ENCODE measurements at places on chromosomes 6 and 20.

DNA sequence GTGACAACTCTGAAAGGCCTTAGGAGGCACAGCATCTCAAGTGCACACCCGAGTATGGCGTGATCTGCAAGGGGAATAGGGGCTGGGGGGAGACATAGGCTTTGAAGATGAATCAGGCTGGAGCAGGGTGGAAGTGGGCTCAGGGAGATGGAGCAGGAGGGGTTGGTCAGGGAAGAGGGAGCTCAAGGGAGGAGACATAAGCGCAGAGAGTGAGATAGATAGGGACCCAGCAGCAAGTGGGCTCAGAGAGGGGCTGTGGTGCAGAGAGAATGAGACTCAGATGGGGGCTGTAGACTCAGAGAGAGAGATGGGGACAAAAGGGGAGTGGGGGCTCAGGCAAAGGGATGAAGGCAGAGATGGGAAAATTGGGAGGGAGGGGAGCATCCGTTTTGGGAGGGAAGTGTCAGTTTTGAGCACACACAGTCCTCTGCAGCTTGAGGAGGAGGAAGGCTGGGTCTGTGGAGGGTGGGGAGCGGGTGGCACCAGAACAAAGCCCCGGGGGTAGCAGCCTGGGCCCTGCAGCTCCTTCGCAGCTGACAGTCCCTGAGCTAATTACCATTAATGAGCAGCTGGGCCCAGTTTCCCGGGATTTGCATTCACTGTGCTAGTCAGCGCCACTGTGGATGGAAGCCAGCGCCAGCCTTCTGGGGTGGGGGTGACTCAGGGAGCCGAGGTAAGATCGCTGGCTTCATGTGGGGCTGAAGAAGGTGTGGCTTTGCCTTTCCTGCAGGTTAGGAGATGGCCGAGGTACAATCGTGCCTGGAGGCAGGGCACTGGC is 18.7 kb downstream of the SRXN1 start:
- no peak for DNase-seq

GRCh38 chr6:30884521-30885480 is 482 bp downstream of the DDR1 start:
- DNase-seq, result peak; percentile 35

DNA sequence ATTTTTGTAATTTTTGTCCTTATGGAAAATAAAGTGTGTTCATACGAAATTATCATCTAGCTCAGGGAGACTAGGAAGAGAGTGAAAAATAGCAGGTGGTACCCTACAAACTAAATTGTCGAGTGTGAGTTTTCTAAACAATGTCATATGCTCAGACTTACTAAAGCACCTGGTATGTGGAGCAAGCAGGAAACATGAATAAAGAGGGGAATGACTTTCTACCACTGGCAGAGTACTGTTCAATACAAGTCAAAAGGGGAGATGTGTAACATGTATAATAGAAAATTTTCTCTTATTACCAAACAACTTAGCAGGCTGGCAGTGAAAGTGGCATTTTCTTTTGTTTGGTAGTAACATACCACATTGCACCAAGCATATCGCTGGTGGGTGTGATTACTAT is 36.1 kb downstream of the CTNNBL1 start:
- DNase-seq, result no peak

GRCh38 chr6:165181951-165182414 is 127.4 kb downstream of the C6orf118 start:
- peak; percentile 67 for DNase-seq

GRCh38 chr6:1916334-1917070 is 306.8 kb downstream of the FOXC1 start:
- peak; percentile 88 for DNase-seq

GRCh38 chr6:157699777-157700636 is 123.0 kb upstream of the SNX9 start:
- DNase-seq, result no peak

GRCh38 chr6:155454471-155454870 is 1.2 kb downstream of the NOX3 start:
- no peak for DNase-seq

GRCh38 chr6:14187406-14187805 is 69.8 kb downstream of the CD83 start:
- no peak for DNase-seq

GRCh38 chr6:134406311-134406710 is 88.4 kb upstream of the SGK1 start:
- DNase-seq, result no peak

DNA sequence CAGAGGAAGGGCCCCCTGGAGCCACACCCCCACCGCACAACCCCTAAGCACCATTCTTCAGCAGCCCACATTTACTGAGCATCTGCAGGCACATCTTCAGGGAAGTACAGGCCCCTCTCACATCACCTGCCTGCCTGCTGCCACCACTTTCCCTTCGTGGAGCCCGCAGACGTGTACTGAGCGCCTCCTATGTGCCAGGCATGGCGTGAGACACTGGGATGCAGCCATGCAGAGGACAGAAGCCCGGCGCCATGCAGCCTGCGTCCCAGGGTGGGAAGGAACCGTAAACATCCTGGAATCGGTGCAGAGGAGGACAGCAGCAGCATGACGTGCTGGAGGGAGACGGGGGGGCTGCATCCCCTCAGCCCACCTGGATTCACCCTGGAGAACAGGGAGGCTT is 78.1 kb downstream of the GRM4 start:
- DNase-seq, result no peak

GRCh38 chr20:19465536-19465935 is 253.1 kb downstream of the SLC24A3 start:
- no peak for DNase-seq
